ENCODE measurements at places on chromosomes 12 and 14.

DNA sequence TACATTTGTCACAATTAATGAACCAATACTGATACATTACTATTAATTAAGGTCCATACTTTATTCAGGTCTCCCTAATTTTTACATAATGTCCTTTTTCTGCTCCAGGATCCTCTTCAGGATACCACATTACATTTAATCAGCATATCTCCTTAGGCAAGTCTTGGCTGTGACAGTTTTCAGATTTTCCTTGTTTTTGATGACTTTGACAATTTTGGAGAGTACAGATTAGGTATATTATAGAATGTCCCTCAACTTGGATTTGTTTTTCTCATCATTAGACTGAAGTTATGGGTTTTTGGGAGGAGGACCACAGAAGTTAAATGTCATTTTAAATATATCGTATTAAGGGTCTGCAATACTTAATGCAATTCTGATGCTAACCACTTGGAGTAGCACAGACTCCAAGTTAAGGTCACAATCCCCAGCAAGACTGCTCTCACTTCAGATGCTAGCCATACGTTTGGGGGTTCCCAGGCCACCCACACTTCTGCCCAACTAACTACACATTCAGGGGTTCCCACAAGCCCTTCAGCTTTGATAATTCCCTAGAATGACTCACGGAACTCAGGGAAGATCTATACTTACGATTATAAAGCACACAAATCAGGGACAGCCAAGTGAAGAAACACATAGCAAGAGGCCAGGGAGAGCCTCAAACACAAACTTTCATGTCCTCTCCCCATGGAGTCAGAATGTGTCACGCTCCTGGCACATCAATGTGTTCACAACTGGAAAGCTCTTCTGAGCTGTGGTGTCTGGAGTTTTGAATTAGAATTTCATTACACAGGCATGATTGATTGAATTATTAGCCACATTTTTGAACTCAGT, 17.0 kb upstream of the NUBPL start:
- DNase-seq, result no peak

GRCh38 chr12:94263011-94263811, 114.8 kb downstream of the PLXNC1 start:
- DNase-seq, result no peak

DNA sequence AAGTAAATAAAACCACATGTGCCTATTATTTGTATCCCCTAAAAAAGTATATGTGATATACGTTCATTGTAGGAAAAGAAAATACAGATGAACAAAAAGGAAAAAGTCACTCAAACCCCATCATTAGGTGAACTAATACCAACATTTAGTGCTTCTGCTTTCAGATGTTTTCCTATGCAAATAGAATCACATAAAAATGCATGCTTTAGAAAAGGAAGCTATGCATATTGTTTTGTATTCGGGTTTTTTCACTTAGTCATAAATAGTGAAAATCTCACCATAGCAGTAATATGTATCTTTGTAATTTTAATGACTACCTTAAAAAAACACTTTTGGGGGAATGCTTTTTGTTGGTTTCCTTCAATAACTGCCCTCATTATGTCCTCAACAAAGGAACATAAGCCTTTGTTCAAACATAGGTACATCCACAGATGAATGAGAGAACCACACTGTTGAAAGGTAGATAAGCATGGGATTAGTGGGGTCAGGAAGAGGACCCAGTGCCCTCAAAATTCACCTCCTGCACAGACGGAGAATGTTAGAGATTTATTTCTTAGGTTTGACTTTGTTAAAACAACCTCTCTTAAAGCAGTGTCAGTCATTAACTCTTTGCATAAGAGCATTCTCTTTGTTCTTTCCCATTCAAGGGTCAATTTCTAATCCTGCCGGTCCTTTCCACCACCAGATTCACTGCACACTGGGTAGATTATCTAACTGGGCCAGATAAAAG, 6.5 kb downstream of the AMDHD1 start:
- DNase-seq, result no peak

DNA sequence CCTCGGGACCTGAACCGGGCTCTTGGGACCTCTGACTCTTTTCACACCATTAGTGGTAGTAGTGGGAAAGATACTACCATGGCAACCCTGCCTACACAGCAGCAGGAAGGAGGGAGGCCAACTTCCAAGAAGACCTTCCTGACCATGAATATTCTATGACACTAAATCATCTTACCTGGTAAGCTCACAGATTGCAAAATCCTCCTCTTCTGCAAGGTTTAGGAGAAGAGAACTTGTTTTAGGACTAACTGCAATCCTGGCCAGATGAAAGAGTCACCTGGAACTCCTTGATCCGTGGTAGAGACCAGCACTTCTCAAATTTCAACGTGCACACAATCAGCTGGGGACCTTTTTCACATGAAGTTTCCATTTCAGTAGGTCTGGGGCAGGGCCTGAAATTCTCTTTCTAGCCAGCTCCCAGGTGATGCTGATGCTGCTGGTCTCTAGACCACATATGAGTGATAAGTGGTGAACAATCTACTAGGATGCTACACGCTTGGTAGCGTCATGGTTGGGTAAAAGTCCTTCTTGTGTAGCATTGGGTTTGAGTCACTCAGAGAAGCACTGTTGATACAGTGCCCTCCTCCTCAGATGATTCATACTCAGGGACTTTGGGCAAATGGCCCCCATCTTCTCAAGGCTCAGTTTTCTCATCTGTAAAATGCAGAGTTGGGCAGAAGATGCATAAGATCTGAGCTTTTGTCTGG, 35.6 kb upstream of the FICD start:
- DNase-seq, result no peak

DNA sequence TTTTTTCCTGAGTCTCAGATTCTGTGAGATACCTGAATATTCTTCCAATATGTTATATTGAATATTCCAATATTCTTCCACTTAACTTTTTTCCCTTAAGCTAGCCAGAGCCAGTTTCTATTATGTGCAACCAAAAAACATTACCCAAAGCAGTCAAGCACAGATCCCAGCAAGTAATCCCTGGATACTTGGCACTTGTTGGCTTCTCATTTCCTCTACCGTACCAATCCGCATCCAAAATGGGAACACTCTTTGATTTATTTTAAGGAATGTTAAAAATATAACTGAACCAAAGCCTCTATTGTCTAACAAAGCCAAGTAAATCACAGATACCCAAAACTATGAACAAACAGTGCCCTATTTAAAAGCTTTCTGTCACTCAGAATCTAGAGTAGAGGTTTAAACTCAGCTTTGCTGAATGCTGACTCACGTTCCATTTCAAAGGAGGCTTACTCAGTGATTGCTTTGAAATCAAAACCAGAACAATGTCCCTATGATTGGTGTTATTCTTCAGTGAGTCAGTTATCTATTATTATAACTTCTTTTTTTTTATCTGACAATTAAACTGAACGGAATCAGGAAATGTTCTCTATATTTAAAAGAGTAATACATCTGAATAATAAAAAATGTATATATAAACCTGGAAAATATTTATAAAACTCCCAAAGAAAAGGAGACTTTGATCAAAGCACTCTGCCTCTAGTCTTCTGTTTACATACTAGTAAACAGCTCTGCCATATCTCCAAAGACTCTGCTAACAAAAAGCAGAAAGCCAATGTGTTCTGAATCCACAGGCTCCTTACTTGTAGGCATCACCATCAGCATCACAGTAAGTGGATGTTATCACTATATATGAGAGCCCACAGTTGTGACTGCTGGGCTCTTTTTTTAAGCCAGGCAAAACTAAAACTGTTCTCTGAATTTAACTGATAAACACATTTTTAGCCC, 360.8 kb downstream of the CCDC91 start:
- no peak for DNase-seq

- DNase-seq, result no peak
Measured at GRCh38 chr12:58487678-58488161, 432.6 kb downstream of the LRIG3 start.

GRCh38 chr12:124213666-124214347, 81.1 kb upstream of the RFLNA start:
- no peak for DNase-seq

GRCh38 chr12:91622981-91623380, 440.4 kb upstream of the DCN start:
- DNase-seq, result no peak

- no peak for DNase-seq
Measured at GRCh38 chr12:44465139-44465538, 411.0 kb downstream of the NELL2 start.

DNA sequence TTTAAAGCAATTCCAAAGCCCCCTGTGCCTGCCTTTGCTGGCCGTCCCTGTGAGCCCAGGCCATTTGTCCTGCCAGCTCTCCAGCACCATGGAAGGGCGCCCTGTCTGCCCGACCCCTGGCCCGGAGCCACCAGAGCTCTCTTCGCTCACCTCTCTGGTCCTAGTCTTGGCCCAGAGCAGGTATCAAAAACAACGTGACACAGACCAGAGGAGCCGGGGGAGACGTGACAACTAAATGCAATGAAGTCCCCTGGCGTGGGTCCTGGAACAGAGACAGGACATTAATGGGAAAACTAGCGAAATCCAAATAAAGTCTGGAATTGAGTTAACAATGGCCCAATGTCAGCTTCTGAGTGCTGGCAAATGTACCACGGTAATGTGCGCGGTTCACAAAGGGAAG, 83.2 kb upstream of the DIO3 start:
- no peak for DNase-seq

- DNase-seq, result no peak
Measured at GRCh38 chr14:77084985-77085384, 13.1 kb upstream of the CIPC start.

DNA sequence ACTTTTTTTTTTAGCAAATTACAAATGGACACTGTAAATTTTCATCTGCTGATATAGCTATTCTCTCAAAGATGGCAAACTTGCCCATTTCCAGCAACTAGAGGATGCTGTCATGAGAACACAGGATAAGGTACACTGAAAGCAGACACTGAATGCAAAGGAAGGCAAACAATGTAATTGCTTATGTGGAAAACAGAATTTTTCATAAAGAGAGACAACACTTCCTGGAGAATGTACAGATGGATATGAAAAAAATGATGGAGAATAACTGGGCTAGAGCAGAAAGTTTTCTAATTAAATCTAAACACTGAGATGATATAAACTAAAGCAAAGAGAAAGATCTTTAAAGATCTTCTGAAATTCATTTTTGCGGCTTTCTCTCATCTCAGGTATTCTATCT, 581 bp downstream of the CD69 start:
- DNase-seq, result no peak

- no peak for DNase-seq
Measured at GRCh38 chr14:40393143-40393542, 960.9 kb upstream of the FBXO33 start.

- DNase-seq, result no peak
Measured at GRCh38 chr12:55676707-55677106, 31.0 kb downstream of the ITGA7 start.

- no peak for DNase-seq
Measured at GRCh38 chr14:53715193-53715721, 241.4 kb downstream of the BMP4 start.

GRCh38 chr12:108802101-108802961, 55.1 kb downstream of the SSH1 start:
- no peak for DNase-seq

GRCh38 chr12:42936991-42937390, 347.4 kb upstream of the PRICKLE1 start:
- no peak for DNase-seq

DNA sequence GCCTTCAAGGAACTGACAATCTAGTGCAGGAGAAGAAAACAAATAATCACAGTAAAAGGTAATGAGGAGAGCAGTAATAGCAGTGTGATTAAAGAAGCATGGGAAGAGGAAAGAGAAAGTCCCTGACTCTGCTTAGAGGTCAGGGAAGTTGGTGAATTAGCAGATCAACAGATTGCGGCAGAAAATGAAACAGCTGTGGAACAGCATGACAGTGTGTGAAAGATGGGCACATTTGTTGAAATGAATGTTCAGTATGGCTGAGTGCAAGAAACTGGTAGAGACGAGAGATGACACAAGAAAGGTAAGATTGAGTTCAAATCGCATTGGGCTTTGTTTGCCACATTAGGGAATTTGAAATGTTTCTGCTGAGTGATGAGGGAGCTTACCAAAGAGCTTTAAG, 63.7 kb upstream of the RASSF8 start:
- no peak for DNase-seq

DNA sequence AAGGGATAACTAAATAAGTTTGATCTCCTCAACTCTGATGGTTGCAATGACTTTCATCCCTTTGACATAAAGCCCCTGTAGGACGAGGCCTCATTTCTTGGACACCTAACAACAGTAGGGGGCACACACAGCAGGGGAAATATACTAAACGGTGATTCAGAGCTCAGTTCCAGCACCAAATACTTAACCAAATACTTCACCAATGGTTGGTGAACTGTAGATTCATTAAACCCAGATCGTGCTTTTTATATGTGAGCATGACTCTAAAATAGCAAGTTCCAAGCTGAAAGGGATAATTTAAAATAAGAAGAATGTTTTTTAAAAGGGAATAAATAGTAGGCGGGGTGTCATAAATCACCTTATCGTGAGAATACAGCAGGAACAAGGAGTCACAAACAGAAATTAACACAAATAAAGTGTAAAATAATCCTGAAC, 53.2 kb downstream of the ATG2B start:
- no peak for DNase-seq

DNA sequence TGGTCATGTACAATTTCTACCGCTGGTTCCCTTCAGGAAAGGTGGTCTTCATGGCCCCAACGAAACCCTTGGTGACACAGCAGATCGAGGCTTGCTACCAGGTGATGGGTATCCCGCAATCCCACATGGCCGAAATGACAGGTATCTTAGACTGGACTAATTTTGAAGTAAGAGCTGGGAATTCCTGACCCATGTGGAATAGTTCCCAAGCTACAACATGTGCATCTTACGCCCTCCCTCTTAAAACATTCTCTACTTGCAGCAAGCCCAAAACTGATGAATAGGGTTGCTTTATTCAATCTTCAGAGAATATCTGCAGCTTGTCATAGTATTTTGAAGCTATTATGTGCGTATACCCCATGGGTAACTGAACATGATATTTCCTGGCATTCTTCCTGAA, 669 bp downstream of the FANCM start:
- no peak for DNase-seq

DNA sequence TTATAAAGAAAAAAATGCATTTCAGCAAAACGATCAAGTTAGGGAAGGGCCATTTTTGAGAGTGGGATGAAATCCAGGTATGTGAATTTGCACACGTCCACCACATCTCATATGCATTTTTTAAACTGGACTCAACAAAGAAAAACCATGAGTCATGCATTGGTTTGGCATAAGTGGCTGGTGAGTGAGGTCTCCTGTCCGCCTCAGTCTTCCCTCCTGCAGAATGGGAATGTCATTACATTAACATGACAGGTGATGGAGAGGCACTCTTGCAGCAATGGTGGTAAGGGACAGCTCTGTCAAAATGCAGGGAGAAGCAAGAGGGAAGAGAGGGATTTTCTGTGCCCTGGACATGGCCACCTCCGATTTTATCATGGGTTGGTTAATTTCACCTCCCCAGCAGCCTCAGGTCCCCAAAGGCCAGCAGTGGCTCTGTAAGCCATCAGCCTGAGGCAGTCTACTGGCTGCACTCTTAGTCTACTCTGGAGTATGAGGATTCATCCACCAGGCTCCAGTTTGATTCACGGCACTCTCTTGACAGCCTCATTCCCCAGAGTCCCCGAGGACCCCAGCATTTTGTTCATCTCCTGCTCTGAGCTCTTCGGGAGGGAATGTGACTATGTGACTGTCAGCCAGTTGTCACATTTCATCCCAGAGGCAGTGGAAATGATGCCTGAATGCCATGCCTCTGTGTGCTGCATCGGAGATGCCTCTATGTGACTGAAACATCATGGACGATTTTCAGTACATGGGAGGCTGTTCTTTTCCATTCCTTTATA, 17.1 kb upstream of the PWP1 start:
- no peak for DNase-seq
